ENCODE measurements at places on chromosomes 12 and 14. TPM values are rescaled to one million over a fixed set of nuclear protein-coding genes. Genes with fewer than 3 reads are reported as not detected.

ERH gene
- total RNA-seq = 124 TPM

KRT80 gene
- total RNA-seq = 14.8 TPM

PIWIL1 gene
- not detected for total RNA-seq

SERPINA10 gene
- not detected for total RNA-seq

All from mesangial cell (primary cell).